MM.1S (cell line): ENCODE measurements at places on chromosomes 1 and 21.

- no peak for DNase-seq
Measured at GRCh38 chr1:163697137-163697536, 375.4 kb downstream of the NUF2 start.

DNA sequence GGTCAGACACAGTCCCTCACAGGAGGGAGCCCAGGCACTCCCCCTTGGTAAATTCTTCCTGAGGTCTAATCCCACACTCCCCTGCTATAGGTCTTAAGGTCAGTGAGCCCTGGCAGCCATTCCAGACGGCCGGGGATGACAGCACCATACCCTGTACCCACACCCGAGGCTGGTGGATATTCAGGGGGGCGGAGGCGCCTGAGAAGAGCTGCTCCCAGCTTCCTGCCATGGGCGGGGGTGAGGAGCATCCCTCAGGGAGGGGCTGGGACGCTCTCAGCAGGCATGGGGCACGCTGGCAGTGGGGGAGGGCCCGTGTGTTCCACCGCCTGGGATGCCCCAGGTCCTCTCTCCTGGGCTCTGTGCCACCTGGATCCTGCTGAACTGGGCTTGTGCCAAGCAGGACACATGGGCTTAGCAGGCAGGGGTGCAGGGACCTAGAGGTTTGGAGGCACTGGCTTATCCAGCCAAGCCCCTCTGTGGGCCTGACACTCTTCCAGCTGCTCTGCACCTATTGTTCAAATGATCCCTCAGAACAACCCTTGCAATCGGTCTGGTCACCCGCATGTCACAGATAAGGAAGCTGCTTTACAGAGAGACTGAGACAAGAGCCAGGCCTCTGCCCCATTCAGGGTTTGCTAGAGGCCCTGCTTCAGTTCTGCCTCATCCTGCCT, 5.7 kb upstream of the ADGRB2 start:
- no peak for DNase-seq

GRCh38 chr21:45305836-45306235, 18.1 kb upstream of the POFUT2 start:
- DNase-seq = no peak

DNA sequence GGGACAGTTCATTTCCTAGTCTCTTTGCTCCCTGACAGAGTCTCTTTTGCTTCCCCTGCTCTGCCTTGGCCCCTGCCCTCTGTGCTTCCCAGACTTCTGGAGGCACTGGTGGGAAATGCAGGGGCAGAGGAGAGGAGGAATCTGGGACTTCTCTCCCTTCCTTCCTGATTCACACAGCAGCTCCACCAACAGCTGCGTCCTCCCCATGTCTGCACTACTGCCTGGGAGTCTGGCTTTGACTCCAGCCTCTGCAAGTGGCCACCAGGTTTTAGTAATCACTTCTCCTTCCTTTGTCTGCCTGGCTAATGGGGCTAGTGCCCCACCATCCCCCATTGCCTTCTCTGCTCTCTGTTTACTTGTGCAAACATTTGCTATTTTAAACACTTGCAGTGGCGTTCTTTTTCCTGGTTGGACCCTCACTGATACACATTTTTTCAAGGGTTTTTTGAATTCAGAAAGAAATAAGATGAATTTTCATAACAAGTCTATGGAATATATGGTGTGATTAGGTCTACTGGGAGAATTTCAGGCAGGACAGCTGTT, 21.9 kb downstream of the FASLG start:
- no peak for DNase-seq

- DNase-seq = peak; percentile 96
Measured at GRCh38 chr1:155717041-155717440, 28.1 kb downstream of the DAP3 start.

- no peak for DNase-seq
Measured at GRCh38 chr21:25640202-25640942, 1.3 kb downstream of the JAM2 start.

GRCh38 chr21:42665026-42665425, 11.6 kb downstream of the PDE9A start:
- DNase-seq = no peak

- peak; percentile 39 for DNase-seq
Measured at GRCh38 chr1:233172201-233172600, 123.3 kb downstream of the PCNX2 start.
